ENCODE measurements at places on chromosomes 12 and 14.

DNA sequence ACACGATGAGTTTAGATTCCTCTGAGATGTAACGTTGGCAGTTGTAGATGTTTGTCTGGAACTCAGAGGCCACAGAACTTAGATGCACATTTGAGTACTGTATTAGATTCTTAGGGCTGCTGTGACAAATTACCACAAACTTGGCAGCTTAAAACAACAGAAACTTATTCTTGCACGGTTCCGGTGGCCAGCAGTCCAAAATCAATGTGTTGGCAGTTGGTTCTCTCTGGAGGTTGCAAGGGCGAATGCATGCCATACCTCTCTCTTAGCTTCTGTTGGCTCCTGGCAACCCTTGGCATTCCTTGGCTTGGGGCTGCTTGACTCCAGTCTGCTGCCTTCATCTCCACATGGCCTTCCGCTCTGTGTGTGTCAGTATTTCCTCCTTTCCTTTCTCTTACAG lies 118.9 kb downstream of the C12orf75 start:
- ATAC-seq = no peak

- no peak for ATAC-seq
Measured at GRCh38 chr12:51480978-51481377, 56.3 kb downstream of the SLC4A8 start.

GRCh38 chr14:102568115-102568614 lies 24.3 kb upstream of the RCOR1 start:
- no peak for ATAC-seq

DNA sequence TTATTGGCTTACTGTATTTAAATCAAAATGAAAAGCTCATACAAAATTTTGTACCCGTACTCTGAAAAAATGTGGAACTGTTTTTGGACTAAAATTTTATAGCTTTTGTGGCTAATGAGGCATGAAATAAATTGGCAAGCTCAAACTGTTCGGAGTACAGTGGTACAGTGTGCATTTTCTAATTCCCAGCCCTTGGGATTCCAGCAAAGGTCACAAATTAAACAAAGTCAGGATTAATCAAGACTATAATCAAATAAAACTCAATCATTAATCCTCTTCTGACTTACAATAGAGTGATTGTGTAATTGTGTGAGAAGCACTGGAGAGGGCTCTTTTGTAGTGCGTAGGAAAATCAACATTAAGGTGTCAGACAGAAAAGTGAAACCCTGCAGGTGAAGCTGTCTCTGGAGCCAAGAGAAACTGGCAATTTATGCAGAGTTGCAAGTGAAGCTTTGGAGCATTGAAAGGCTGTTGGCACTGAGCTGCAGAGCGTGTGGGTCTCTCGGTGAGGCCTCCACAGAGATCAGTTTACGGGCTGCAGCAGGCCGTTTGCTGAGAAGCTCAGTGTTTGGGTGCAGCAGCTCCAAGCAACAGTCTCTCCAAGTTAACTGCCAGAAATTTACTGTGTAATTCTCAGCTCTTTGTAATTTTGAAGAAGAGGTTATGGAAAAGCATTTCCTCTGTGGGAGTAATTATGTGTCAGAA lies 275.9 kb downstream of the FBXL14 start:
- ATAC-seq = no peak

All from gastroesophageal sphincter (tissue), 4 donors.